ENCODE measurements at places on chromosomes 1 and 21.

GRCh38 chr1:19764848-19765247 is 34.9 kb downstream of the TMCO4 start:
- no peak for DNase-seq

DNA sequence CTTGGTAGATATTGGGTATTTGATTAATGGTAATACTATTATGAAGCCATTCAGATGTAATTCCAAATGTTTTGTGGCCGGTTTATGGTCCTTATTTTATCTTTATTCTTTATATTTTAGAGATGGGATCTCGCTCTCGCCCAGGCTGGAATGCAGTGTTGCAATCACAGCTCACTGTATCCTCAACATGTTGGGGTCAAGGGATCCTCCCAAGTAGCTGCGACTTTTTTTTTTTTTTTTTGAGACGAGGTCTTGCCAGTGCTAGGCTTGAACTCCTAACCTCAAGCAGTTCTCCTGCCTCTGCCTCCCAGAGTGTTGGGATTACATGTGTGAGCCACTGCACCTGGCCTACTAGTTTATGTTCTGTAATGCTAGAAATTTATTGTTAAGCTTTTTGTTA is 4.7 kb downstream of the DDI2 start:
- DNase-seq, result no peak

DNA sequence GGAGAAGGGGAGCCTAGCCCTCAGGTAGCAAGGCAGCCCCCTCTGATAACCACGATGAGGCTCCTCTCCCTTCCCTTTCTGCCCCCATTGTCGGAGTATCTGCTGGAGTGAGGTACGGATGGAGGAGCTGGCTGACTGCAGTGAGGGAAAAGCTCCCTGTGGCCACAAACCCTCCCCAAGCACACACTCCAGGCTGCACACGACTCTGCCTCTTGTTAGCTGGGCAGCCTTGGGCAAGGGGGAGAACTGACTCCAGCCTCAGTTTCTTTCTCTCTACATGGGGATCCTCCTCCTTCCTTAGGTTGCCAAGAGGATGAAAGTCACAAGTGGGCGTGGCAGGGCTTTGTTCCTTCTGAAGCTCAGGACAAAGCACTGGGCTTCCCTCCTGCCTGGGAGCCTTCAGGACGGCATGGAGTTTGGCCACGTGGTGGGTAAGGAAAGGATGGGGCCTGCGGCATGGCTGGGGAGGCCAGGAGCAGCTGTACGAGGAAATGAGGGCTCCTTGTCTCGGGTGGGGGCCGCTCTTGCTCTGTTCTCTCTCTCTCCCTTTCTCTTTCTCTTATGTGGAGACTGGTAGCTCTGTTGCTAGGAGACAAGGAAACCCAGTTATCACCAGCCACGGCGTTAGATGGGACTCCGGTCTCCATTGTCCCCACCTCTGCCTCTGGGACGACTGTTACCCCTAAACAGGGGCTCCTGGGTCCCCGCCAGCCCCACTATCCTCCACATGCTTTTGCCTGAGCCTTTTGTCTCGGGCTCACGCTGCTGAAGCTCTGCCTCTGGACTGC is 39.7 kb downstream of the LRP8 start:
- no peak for DNase-seq

DNA sequence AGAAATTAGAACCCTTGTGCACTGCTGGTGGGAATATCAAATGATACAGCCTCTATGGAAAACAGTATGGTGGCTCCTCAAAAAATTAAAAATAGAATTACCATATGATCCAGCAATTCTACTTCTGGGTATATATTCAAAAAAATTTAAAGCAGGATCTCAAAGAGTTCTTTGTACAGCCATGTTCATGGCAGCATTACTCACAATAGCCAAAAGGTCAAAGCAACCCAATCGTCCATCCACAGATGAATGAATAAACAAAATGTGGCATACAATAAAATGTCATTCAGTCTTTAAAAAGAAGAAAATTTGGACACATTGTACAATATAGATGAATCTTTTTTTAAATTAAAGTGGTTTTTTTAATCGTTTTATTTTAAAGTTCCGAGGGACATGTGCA is 36.3 kb upstream of the ERG start:
- DNase-seq, result no peak
